ENCODE measurements at places on chromosomes 1 and 21.

DNA sequence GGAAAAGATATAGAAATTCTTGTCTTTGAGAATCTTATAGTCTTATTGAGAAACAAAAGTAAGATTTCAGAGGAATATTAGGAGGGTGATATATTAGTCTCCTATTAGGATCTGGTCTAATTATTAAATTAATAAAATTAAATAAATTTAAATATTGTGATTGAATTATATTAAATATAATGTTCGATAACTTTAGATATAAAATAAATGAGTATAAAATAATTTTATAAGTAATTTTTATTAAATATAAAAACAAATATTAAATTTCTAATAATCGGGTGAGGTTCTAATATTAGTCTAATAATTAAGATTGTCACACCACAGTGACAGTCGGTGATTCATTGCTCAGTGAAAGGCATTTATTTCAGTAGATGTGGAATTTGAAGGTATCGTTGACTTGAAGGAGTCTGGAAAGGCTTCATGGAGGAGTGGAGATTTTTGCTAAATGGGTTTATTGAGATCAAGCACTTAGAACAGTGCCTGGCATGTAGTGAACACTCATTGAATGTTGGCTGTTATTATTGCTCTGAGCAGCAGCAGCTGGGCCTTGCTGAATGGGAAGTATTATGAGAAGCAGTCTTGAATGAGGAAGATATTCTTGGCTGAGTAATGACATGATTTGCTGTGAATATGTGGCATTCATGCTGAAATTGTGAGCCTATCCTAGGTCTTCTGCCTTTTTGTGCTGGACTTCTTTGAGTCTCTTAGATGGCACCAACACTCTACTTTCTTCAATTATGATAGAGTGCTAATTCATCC, 74.6 kb downstream of the USP25 start:
- DNase-seq: no peak

DNA sequence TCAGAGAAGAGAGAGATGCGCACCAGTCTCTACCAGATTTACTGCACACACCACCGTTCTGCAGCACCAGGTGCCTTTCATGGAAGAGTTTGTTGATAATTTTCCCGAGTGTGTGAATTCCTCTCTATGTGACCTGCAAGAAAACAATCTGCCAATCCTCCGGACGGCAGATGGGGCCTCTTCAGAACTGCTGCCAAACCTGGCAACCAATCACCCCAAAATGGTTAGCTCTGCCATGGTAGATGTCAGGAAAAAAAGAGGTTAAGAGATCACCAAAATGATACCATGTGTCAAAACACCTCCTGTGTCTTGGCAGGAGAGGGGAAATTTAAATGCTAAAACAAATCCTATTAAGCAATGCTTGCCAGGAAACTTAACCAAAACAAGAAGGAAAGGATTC, 96.5 kb downstream of the DAB1 start:
- DNase-seq: no peak

- DNase-seq: peak; percentile 56
Measured at GRCh38 chr1:236465959-236466303, 57.9 kb upstream of the LGALS8 start.

GRCh38 chr21:33149181-33149580, 79.2 kb downstream of the OLIG1 start:
- no peak for DNase-seq

GRCh38 chr1:150389650-150390049, 25.7 kb downstream of the RPRD2 start:
- no peak for DNase-seq

GRCh38 chr1:143611159-143611558, 360.6 kb downstream of the FAM72C start:
- DNase-seq: no peak

DNA sequence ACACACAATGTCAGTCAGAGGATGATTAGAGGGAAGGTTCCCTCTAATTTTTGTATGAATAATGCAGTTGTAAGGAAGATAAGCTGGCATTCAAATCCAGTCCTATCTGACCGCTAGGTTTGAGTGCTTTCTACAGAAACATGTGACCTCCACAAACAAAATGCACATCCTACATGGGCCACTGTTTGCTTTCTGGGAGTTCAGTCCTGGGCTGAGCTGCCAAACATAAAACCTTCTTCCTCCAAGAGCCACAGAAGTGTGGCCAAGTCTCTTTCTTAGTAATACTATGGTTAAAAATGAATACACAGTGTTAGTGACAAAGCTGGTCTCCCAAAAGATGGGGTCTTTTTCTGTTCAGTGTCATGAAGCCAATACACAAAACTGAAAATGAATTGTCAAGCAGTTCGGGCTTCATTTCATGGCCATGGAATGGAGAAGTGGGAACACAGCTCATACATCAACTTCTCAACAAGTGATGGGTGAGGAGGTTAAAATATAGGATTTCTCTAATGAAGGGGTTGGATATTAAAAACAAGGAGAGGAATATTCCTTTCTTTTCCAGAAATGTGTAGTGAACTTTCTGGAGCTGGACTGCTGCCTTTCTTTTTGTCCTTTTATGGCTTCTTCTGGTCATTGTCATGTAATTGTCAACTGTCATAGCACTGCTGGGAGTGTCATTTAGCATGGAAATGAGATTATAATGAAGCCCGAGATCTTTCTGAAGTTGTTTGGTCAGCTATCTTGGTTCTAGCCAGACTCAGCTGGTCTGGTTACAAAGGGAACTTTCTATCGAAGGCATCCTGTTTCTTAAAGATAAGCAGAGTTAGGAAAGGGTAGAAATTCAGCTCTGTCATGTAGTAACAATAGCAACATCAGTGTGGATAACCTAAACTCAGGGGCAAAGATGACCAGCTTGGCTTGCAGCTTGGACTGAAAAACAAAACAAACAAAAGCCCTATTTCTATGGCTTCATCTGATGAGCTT, 135.1 kb downstream of the CHD1L start:
- DNase-seq: no peak

DNA sequence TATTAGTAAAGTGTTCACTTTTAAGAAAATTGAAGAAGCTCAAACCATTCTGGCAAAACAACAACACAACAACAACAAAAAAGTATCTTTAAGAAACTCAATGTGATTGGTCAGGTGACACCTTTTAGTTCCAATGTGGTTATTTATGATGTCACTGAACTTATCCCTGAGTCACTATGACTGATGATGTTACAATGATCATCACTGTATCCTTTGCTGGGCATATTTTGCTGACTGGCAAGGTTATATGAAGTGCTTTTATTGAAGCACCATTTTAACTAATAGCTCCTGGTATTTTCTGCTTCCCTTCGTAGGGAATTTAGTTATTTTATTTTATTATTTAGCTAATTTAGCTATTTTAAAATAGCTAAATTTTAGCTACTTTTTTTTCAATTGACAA, at the start of gene TEX50:
Gene TEX50, plus strand, starts transcription at position 223 of the 400 bp plus-strand sequence. CDS start 184 bp downstream, outside the sequence.
- no peak for DNase-seq

DNA sequence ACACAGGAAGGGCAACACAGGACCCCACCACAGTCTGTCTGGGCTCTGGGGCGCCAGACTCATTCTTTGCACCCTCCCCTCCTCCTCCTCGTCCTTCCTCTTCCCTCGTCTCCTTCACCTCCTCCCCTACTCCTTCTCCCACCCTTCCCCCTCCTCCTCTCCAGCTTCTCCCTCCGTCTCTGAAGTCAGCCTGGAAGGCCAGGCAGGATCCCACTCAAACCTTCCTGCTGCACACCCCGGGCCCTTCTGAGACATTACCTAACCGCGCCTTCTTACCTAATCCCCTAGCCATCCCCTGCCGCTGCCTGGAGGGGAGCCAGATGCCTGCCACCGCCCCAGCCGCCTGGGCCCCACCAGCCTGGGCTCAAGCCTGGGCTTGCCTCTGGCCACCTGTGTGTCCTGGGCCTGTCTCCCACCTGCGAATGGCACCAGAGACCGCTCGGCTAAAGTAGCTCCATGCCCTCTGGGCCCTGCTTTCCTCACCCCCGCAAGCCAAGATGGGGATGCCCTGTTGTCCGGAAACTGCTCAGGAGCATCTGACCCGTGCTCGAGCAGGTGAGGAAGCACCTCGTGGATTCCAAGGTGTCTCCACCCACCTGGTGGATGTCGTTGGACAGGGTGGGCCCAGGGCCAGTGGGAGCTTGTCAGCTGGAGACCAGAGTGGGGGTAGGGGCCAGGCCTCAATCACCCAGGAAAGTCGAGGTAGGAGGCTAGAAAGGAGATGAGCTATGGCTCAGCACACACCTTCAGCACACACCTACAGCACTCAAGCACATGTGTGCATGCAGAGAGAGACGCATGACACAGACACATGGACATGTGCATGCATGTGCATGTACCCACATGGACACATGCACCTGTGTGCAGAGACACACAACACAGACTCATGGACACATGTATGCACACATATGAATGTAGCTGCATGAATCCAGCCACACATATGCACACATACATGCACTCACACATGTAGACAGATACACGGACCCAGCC, 31.9 kb downstream of the WNT9A start:
- peak; percentile 14 for DNase-seq

GRCh38 chr1:150869683-150870082, 6.7 kb downstream of the ARNT start:
- DNase-seq: no peak

DNA sequence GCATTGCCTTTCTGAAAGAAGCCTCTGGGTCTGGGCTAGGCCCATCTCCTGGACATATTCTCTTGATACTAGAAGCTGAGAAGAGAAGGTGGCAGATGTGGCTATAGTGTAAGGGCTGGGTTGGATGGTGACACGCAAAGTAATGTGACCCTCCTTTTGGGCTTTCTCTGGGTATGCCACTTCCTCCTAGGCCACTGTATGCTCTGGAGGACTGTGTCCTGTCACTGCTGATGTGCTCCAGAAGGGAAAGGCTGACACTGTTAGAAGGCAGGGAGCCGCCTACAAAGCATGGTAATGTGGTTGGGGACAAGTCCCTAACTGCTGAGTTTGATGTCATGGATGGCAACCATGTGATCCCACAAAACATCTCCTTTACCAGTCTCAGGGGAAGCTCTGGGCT, 112.1 kb downstream of the BCAR3 start:
- no peak for DNase-seq

GRCh38 chr1:67803380-67804279, 29.6 kb downstream of the GNG12 start:
- DNase-seq: no peak

- no peak for DNase-seq
Measured at GRCh38 chr1:4407851-4408250, 246.6 kb upstream of the AJAP1 start.

- no peak for DNase-seq
Measured at GRCh38 chr1:8754993-8755392, 62.4 kb downstream of the RERE start.

DNA sequence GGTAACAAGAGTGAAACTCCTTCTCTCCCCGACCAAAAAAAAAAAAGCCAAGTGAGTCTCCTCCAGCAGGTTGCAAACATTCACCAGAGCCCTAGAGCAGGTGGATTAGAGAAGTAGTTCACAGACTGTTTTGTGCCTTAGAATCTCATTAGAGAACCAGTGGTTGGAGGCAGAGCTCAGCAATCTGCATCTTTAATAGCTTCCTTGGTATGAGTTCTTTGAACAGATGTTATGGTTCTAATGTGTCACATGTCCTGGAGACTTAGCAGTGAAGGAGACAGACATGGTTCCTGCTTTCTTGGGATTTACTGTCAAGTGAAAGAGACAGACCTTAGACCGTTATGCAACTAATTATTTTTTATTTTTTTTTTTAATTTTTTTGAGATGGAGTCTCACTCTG, 26.8 kb downstream of the SESN2 start:
- DNase-seq: no peak

DNA sequence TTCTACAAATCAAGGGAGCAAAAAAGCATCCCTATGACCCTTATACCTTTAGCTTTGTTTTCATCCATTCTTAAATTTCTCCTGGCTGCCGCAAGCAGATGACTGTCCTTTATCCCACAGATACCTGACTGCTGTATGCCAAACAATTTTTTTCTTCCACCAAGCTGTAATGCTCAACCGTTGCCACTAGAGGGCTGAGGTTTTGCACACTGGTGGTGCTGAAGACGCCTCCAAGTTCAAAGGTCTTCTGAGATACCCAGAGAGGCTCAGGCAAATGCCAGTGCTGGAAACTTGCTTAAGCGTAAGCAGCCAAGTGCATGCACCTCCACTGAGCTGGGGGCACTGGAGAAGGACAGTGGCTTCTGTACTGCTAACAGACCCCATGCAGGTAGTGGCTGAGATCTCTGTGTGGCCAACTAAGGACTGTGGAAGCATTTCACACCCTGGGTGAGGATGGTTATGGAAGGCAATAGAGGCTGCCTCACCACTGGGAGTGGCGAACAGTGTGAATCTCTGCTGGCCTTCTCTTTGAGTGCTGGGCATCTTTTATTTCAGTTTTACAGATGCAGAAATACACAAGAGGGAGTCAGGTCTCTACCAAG, 28.5 kb downstream of the CNIH3 start:
- peak; percentile 17 for DNase-seq

- peak; percentile 55 for DNase-seq
Measured at GRCh38 chr1:18907021-18907916, 4.9 kb upstream of the ALDH4A1 start.

- no peak for DNase-seq
Measured at GRCh38 chr1:10155087-10155712, 55.2 kb upstream of the KIF1B start.

DNA sequence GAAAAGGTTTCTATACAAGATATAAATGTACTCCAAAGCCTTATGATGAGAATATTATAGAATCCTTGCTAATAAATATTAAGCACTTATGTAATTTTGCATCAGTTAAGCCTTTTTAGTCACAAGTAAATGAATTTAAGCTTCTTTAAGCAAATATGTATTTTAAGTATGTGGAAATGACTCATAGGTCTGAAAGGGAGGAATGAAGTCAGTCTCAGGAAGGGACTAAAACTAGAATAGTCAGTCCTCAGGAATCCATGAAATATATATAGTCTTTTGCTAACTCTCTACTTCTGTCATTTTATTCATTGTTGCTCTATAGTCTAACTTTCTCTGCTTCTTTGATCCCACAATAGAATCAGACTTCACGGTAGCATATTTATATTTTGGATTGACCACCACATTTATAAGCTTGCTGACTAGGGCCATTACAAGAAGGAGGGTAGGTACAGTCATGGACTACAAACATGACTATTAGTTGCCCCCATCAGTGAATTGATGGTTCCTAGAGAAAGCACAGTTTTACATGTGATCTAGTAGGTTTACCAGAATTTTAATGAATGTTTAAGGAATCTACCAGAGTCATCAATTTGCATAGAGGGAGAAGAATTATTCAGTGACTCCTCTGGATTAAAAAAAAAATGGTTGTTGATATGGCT, 20.2 kb upstream of the RABGGTB start:
- no peak for DNase-seq

- DNase-seq: no peak
Measured at GRCh38 chr1:231679109-231679508, 52.5 kb downstream of the DISC1 start.

DNA sequence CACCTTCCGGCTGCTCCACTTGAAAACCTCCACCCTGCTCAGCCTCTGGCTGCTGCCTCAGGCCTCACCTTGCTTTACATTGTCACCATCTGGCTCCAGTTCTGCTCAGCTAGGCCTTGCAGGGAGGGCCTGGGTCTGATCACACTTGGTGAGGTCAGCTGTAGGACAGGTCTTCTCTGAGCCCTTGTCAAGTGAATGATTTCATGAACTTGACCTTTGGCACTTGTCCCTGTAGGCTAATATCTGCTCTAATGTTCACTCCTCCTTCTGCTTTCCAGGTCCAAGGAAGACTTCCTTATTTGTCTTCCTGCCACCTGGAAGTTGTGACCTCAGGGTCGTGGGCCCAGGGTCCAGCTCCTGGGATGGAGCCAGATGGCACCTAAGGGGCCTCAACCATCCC, 41.4 kb downstream of the PTPRF start:
- no peak for DNase-seq

Data from prostate gland (tissue), 2 donors.